ENCODE measurements at places on chromosomes 2 and 18.

GRCh38 chr2:42214669-42215068 is 45.5 kb downstream of the EML4 start:
- DNase-seq: no peak

- DNase-seq: no peak
Observed at GRCh38 chr2:98149333-98149697, 62.3 kb downstream of the VWA3B start.

DNA sequence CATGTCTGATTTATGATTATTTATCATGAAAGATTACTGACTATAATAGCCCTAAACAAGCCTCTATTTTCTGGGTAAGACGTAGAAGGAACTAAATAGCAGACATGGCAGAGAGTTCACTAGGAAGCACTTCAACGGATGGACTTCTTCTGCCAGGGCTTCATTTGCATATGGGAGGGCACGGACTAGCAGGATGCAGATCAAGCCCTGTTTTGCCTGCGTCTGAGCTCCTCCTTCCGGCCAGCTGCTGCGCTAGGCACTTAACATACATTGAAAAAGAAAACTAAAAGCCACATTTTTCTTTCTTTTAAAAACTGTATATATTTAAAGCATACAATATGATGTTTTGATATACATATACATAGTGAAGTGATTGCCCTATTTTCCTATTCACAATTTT is 340.0 kb upstream of the MEX3C start:
- DNase-seq: no peak

DNA sequence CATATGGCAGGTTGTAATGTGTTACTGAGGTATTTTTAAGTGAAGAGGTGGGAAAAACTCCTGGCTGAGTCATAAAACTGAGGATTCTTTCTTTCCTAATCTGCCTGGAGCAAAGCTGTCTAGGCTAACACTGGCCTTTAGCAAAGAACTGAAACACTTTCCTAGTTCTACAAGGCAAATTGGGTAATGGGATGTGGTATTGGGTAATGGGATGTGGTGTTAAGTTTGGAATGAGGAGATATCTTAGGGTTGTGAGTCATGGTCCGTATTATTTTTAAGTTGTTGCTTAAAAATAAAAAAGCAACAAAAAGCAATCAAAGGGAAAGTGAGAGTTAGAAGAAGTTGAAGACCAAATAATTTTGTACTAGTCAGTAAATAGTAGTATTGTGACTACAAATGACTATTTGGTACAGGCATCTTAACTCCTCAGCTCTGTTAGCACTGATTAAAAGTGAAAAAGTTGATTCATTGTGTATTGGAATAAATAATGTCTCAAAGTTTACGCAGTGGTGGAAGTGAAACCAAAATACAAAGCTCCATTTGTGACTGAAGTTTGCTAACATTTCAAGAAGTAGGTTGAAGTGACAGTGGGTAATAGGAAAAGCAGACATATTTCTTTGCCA is 216.8 kb downstream of the CAMKMT start:
- no peak for DNase-seq

- DNase-seq: no peak
Observed at GRCh38 chr2:204669382-204669781, 124.1 kb downstream of the PARD3B start.

DNA sequence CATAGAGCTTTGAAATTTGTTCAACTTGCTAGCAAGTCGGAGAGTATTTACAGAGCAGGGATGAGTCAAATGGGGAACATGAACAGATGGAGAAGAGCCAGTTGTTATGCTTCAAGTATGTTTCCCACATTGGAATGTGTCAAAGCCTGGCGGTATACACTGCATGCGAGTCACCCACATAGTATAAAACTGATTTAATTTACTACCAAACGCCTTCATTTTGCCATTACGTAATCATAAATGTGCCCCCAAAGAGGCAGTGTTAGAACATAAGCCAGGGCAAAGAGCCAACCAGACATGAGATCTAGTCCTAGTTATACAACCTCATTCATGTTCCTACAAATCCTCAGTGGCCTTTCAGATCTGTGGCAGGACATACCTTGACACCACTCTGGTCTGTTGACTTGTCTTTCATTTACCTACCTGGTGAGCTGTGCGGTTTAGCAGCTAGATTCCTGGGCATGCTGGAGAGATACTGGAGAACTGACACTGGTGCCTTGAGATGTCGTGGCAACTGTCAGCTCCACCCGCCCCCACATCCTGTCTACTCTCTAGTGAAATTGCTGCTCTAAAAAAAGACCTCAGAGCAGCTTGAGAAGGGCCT is 21.7 kb upstream of the NRP2 start:
- DNase-seq: peak; percentile 3

GRCh38 chr18:76495435-76496193 is 572 bp upstream of the ZNF516 start:
- no peak for DNase-seq

- DNase-seq: no peak
Observed at GRCh38 chr2:96204836-96205624, 3.6 kb downstream of the STARD7 start.

DNA sequence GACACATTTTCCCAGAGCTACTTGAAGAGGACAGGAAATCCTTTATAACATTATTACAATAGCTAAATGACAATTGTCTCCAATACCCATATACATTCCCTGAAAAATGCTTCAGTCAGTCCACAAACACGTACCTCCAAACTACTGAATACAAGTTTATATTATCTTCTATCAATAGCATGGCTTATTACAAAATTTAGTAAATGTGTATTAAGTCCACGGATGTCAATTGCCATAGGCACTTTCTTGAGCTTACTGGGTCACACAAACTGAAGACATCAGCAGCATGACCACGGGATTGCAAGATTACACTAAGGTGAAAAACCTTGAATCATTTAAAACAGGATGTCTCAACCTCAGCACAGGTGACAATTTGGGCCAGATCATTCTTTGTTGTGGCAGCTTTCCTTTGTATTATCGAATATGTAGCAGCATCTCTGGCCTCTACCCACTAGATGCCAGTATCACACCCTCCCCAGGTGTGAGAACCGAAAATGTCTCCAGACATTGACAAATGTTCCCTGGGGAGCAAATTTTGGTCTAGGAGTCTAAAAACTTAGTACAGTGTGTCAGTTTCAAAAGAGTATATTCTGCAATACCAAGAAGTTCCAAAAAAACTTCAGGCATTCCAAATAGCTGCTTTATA is 1.4 kb downstream of the MBD2 start:
- no peak for DNase-seq

- no peak for DNase-seq
Observed at GRCh38 chr2:147649998-147650397, 194.8 kb upstream of the ACVR2A start.

DNA sequence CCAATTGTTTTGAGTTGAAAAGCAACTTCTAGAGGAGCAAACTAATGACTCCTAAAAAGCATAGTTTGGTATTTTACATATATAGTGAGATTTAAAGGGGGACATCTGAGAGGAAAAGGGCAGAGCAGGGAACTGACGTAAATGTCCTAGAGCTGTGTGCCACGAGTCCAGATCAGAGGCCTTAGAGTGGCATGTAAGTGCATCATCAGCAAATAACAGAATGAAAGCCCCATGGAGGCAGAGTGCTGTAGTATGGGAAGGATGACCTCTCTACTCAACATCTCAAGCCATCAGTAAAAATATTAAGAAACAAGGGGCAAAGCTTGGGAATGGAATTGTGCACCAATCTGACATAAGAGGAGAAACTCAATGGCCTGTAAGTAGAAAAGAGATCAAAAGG is 31.4 kb downstream of the SCG2 start:
- DNase-seq: no peak

DNA sequence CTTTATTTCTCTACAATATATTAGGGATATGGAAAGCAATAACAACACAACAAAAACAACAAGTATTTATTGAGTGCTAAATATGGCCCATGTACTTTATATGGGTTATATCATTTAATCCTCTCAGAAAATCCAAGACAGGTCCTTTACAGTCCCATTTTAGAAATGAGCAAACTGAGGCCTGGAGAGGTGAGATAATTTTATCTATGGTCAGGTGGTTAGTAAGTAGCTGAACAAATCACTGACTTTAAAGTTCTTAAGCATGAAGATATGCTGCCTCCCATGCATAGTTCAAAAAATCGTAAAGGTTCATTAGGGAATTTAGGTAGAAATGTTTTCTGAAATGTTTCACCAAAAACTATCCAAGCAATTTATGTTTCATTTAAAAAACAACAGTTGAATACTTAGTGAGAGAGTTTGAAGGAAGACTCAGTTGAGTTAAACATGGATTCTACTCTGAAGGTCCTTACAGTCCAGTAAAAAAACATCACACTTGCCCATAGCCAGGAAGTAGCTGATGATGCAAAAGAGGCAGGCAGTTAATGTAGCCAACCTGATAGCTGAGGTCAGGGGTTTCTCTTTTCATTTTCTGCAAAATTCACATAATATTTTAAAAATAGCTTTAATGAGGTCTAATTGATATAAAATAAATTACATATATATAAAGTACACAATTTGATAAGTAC is 7.6 kb upstream of the NFE2L2 start:
- DNase-seq: no peak

DNA sequence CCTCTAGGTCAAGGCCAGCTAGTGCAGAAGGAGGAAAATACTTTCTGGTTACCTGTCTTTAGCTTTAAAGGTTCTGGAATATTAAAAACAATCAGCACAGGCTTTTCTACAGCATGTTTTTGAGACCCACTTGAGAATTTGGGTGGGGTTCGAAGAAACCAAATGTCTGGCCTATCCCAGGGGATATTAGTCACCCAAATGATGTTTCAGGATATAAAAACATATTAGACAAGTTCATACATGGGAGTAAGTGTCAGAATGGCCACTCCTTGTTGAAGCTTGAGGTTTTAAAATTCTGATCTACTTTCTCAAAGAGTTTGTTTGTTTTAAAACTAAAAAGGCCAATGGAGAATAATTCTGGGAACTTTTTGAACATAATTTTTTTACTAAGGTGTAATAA is 158.6 kb upstream of the DLX2 start:
- DNase-seq: no peak

DNA sequence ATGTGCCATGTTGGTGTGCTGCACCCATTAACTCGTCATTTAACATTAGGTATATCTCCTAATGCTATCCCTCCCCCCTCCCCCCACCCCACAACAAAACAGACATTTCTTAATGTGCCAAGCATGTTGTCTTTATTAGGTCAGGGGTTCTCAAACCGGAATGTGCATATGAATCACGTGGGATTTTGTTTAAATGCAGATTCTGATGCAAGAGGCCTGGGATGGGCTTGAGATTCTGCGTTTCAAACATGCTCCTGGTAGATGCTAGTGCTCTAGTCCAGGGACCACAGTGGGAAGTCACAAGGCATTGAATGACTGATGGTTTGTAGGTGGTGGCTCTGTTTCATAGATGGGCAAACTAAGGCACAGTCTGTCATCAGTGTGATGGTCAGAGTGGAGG is 184.7 kb downstream of the SMAD7 start:
- no peak for DNase-seq

DNA sequence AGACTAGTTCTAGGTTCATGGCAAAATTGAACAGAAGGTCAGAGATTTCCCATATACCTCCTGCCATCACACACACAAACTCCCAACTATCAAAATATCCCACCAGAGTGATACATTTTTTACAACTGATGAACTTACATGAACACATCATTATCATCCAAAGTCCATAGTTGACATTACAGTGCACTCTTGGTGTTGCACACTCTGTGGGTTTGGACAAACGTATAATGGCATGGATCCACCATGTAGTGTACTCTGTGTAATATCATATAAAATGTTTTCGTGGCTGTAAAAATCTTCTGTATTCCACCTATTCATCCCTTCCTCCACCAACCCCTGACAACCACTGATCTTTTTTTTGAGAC is 25.9 kb upstream of the STAM2 start:
- no peak for DNase-seq

DNA sequence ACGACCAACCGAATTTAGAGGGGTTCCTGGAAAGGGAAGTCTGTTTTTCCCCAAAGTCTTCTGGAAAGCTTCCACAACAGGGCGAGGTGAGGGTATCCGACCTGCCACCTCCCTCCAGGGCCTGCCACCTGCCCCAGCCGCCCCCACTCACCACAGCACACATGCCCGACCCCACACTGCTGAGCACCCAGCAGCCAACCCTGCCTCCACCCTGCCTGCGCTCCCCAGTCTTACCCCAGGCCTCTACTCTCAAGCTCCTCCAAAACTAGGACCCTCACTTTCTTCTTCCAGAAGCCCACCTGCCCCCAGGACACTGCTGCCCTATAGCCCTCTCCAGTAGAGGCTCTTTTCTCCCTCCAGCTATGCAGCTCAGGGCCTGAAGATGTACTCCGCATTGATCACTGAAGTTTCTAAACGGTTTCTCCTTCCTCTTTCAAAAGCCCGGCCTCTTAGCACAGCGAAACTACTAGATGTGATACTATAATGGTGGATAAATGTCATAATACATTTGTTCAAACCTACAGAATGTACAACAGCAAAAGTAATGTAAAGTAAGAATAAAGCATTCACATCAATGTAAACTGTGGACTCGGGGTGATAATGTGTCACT is 128.8 kb upstream of the SLC1A4 start:
- DNase-seq: no peak

DNA sequence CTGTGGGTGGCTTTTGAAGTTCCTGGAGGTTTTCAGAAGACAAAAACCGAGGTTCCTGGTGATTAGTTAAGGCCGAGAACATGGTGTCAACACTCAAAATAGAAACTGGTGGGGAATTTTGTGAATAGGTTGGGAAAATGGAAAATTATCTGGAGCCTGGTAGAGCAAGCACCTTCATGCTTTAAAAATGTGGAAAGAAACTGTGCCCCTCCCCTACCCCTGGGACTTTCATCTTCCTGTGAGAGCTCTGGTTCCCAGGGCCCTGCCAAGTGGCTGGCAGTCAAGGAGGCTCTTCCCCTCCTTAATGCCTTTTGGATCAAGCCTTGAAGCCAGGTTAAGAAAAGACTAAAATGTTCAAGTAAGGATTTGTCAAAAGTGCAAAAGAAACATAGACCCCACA is 1.9 kb upstream of the CRACDL start:
- no peak for DNase-seq

- no peak for DNase-seq
Observed at GRCh38 chr2:207502577-207503198, 27.1 kb upstream of the CREB1 start.

- no peak for DNase-seq
Observed at GRCh38 chr2:136255648-136256461, 137.9 kb upstream of the CXCR4 start.

DNA sequence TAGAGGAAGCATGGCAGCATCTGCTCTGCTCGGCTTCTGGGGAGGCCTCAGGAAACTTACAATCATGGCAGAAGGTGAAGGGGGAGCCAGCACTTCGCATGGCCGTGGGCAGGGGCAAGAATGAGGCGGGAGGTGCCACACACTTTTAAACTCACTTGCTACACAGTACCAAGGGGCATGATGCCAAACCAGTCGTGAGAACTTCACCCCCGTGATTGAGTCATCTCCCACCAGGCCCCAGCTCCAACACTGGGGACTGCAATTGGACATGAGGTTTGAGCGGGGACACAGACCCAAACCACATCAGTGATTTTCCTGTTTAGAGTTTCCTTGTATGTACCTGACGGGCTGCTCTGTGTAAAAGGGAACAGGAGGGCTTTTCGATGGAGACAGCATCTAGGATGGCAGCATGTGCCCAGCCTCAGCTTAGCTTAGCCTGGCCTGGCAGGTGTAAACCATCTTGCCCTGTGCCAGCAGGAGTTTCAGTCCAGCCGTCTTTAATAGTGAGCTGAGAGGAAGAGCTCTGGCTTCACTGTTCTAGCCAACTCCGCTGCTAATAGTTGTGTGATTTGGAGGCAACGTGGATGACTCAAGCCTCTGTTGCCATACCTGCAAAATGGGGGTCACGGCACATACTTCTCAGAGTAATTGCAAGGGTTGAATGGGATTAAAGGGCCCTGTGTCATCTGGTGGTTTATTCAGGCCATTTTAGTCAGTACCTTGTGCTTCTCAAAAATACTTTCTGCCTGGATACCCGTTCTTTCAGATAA is 101.8 kb downstream of the ASAP2 start:
- DNase-seq: no peak
